IMR-90 (cell line): ENCODE measurements at places on chromosomes 2 and 18.
A peak's percentile ranks its signal among the peaks of the same experiment; 100 is the strongest.

GRCh38 chr2:209368914-209369313 lies 54.9 kb upstream of the MAP2 start:
- no peaks in the 10 kb centered on the region for H3K4me1 ChIP-seq
- no peak overlapping the region for H3K4me3 ChIP-seq
- no peak overlapping the region for H3K27ac ChIP-seq
- DNase-seq, result peak; percentile 58
- H3K36me3 ChIP-seq, result no peaks in the 10 kb centered on the region

DNA sequence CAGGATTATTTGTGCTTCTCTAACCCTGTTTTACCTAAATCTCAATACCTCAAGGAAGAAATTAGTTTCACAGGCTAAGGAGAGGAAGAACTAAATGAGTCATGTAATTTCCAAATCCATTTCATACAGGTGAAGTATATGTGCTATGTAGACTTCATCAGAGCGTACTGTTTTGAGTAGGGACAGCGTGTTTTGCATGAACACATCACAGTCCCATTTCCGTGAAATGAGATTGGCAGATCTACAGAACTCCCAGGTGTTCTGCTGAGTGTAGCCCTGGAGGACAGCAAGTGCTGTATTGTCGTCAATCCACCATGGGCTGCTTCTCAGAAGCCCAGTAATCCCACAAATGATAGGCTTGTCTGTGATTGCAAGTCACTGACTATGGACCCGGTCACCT lies 97.7 kb downstream of the XRCC5 start:
- H3K4me3 ChIP-seq, result no peak overlapping the region
- H3K27ac ChIP-seq, result no peak overlapping the region
- DNase-seq, result no peak
- no peaks in the 10 kb centered on the region for H3K27me3 ChIP-seq

- H3K4me1 ChIP-seq, result no peaks in the 10 kb centered on the region
- H3K27ac ChIP-seq, result no peak overlapping the region
- H3K4me3 ChIP-seq, result no peak overlapping the region
- no peaks in the 10 kb centered on the region for H3K36me3 ChIP-seq
- no peaks in the 10 kb centered on the region; the same call in 1 of the 2 replicates for H3K27me3 ChIP-seq
- DNase-seq, result no peak
Measured at GRCh38 chr2:118320196-118320595, 231.9 kb downstream of the INSIG2 start.

DNA sequence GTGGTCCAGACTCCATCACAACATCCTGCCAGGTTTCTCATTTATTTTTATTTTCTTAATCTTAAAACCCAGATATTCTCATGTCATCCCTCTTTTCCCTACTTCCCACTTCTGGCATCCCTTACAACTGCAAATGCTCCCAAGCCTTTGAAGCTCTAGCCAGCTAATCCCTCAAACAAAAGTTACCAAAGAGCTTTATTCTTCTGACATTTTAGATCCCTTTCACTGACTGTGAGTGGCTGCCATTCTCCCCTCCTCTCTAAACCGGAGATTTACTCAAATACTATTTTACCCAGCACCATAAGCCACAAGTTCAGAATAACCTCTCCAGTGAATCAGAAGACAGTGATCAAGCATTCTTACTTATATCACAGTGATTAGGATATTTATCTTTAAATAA lies 569.0 kb upstream of the SYT4 start:
- peaks cover 2% of the 10 kb centered on the region; the same call in 1 of the 2 replicates for H3K4me1 ChIP-seq
- no peak overlapping the region for H3K4me3 ChIP-seq
- DNase-seq, result no peak
- H3K36me3 ChIP-seq, result no peaks in the 10 kb centered on the region
- no peaks in the 10 kb centered on the region for H3K27me3 ChIP-seq
- no peak overlapping the region; the same call in 1 of the 2 replicates for H3K27ac ChIP-seq

DNA sequence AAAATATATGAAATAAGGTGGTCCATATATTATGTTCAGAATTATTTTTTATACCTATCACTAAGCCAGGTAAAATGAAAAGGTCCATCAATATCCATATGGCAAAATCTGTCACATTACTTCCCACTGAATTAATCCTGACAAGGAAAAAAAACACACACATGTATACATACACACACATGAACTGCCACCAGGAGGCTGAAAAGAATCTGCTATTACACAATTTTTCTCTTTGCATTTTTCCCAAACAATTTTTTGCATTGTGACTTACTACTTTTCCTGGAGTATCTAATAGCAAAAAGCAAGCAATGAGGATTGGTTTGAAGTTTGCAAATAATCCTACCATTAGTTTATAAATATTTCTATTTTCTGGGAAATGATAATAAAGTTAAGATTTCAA lies 128.2 kb upstream of the CD226 start:
- no peaks in the 10 kb centered on the region for H3K27me3 ChIP-seq
- no peaks in the 10 kb centered on the region for H3K36me3 ChIP-seq
- no peak overlapping the region for H3K27ac ChIP-seq
- H3K4me1 ChIP-seq, result peaks cover 2% of the 10 kb centered on the region; the same call in 1 of the 2 replicates
- no peak for DNase-seq
